Upper lobe of right lung (tissue), 1 donor: ENCODE measurements at places on chromosomes 11 and 22. TPM values are rescaled to one million over a fixed set of nuclear protein-coding genes. Genes with fewer than 3 reads are reported as not detected.

B3GAT1 gene
- 1.2 TPM for total RNA-seq

TMEM86A gene
- 6.3 TPM for total RNA-seq

DNA sequence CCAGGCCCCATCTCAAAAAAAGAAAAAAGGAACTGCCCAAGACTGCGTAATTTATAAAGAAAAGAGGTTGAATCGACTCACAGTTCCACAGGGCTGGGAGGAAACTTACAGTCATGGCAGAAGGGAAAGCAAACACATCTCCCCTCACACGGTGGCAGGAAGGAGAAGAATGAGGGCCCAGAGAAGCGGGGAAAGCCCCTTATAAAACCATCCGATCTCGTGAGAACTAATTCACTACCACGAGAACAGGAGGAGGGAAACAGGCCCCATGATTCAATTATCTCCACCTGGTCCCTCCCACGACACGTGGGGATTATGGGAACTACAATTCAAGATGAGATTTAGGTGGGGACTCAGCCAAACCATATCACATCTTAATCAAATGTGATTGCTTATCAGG lies 82.2 kb downstream of the BUD13 start:
- no peak overlapping the region for H3K27ac ChIP-seq
- no peak for DNase-seq
- H3K36me3 ChIP-seq, result no peaks in the 10 kb centered on the region
- H3K4me3 ChIP-seq, result no peak overlapping the region
- H3K27me3 ChIP-seq, result peaks cover 4% of the 10 kb centered on the region

GRCh38 chr11:82082976-82083375 lies 650.7 kb downstream of the FAM181B start:
- no peak overlapping the region for H3K27ac ChIP-seq
- no peaks in the 10 kb centered on the region for H3K4me1 ChIP-seq
- H3K4me3 ChIP-seq, result no peak overlapping the region
- H3K36me3 ChIP-seq, result no peaks in the 10 kb centered on the region

DNA sequence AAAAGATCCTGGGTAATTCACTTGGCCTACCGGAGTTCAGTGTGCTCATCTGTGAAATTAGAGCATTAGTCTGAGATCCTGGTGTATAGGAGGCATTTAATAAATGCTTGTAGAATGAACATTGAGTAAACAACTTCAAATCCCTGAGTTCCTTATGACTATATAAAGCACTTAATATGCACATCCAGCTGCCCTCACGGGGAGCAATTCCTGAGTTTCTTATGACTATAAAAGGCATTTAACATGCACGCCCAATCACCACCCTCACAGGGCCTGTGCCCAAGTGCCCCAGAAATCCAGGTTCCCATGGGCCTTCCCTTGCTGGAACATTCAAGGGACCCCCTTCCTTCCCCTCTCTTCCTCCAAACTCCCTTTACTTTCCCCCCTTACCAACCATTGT lies 13.6 kb downstream of the DRD2 start:
- H3K27me3 ChIP-seq, result peaks cover 5% of the 10 kb centered on the region
- DNase-seq, result no peak
- no peak overlapping the region for H3K27ac ChIP-seq
- no peaks in the 10 kb centered on the region for H3K36me3 ChIP-seq
- H3K4me1 ChIP-seq, result no peaks in the 10 kb centered on the region

CNTF gene
- 1.2 TPM for total RNA-seq
